ENCODE measurements at places on chromosomes 12 and 14.

DNA sequence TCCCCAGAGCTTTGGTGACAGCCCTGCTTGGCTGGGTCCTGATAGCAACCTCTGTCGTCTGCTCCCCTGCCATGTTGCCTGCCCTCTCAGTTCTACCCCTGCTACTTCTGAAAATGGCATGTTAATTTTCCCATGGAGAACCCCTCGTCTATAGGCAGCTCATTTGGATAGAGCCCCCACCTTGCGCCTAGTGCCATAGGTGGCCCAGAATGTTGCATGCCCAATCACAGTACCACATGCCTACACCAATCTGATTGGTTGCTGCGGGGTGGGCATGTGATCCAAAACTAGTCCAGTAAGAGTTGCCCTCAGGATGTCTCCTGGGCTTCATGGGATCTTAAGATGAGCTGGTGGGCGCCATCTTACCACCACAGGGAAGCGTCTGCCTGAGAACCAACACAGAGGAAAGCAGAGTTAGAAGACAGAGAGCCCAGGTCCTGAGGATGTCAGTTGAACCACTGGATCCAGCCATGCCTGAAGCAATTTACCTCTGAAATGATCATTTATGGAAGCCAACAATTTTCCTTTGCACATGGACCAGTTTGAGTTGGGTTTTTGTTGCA, 85.7 kb downstream of the PAPOLA start:
- DNase-seq = peak; percentile 87

- DNase-seq = no peak
Measured at GRCh38 chr14:94341656-94342333, 18.7 kb upstream of the SERPINA6 start.

- DNase-seq = no peak
Measured at GRCh38 chr12:57173089-57173488, 25.7 kb upstream of the LRP1-AS start.

- no peak for DNase-seq
Measured at GRCh38 chr12:15562263-15562662, 226.9 kb downstream of the EPS8 start.

- DNase-seq = no peak
Measured at GRCh38 chr12:82605115-82605514, 81.6 kb upstream of the TMTC2 start.

DNA sequence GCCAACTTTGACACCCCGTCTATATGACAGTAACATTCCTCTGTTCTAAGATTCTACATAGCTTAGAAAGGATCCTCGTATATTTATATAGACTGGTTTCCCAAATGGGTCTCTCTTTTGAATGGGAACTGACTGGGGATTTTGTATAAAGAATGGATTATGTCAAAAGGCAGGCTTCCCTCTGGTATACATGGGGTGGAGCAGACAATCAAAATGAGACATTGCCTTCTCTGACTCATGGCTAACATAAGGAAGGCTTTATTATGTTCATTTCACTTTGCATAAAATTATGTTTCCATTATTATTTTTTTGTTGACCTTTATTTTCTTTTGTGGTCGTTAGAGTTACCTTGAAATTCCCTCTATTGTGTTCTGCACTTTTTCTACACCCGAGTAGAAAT, 211.1 kb downstream of the ALG10B start:
- DNase-seq = no peak

DNA sequence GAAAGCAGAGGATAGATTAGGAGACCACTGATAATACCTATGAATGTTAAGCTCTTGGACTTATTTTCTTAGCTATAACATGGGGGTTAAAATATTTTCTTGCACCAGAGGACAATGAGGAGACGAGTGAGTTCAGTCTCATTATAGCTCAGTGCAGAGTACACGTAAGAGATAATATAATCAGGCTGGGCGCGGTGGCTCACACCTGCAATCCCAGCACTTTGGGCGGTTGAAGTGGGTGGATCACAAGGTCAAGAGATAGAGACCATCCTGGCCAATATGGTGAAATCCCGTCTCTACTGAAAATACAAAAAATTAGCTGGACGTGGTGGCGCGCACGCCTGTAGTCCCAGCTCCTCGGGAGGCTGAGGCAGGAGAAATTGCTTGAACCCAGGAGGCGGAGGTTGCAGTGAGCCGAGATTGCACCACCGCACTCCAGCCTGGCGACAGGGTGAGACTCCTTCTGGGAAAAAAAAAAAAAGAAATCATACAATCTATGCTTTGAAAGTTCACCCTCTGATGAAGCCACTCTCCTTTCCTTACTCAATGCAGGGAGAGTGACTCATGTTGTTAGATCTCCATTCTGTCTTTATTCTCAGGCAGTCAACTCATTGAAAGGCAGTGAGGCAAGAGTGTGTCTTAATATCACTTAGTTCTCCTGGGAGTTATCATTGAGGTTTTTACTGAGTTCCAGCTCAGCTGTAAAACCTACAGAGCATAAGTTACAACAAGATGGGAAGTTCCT, 134.2 kb downstream of the SYNE2 start:
- no peak for DNase-seq

DNA sequence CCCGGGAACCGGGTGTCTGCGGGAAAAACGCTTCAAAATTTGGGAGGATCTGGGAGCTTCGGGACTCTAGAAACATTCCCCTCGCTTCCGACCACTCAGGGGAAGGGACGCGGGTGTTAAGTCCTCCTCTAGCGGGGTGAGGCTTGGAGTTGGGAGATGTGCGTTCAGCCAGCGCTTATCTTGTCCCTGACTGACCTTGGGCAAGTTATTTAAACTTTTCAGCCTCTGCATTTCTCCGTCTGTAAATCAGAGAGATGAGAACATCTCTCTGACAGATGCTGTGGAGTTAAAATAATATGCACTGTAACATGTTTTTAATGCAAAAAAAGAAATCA, 76.9 kb upstream of the ANO4 start:
- no peak for DNase-seq

- DNase-seq = no peak
Measured at GRCh38 chr12:76216585-76217472, 131.4 kb downstream of the BBS10 start.

DNA sequence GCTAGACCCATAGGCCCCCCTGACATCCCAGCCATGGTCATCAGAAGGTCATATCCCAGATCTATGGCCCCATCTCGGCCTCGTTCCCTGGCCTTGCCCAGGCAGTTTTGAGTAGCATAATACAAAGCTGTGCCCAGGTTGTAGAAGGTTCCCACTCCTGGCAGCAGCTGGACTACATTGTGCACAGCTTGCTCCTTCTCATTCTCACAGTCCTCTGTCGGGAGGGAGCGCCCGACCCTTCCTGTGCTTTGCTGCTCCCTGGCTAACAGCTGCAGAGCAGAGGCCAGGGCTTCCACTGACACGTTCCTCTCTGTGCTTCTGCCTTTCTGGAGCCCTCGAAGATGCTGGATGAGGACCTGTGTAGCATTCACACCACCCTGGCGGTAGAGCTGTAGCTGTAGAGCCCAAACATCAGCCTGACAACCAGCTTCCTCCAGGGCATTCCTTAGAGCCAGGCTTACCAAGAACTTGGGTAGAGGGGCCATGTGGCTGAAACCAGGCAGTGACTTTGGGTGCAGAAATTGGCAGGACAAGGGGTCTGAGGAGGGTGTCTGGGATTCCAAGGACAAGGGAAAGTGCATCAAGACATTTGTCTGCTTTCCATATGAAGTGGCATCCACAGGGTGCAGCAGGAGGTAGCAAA, 1.0 kb downstream of the APOF start:
- DNase-seq = no peak

DNA sequence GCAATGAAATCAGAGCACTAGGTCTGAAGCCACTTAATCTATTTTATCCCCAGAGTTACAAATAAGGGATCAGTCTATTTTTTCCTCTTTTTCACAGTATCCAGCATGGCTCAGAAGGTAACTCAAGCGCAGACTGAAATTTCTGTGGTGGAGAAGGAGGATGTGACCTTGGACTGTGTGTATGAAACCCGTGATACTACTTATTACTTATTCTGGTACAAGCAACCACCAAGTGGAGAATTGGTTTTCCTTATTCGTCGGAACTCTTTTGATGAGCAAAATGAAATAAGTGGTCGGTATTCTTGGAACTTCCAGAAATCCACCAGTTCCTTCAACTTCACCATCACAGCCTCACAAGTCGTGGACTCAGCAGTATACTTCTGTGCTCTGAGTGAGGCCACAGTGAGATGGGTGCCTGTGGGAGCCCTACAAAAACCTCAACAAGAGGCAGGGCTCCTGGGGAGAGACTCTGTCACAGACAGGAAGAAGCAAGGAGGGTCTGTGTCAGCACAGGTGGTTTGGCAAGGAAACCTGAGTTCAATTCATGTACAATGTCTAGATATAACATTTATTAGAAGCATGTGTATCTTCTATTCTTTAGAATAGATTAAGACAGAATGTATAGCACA, 334.3 kb upstream of the OR4E1 start:
- no peak for DNase-seq

DNA sequence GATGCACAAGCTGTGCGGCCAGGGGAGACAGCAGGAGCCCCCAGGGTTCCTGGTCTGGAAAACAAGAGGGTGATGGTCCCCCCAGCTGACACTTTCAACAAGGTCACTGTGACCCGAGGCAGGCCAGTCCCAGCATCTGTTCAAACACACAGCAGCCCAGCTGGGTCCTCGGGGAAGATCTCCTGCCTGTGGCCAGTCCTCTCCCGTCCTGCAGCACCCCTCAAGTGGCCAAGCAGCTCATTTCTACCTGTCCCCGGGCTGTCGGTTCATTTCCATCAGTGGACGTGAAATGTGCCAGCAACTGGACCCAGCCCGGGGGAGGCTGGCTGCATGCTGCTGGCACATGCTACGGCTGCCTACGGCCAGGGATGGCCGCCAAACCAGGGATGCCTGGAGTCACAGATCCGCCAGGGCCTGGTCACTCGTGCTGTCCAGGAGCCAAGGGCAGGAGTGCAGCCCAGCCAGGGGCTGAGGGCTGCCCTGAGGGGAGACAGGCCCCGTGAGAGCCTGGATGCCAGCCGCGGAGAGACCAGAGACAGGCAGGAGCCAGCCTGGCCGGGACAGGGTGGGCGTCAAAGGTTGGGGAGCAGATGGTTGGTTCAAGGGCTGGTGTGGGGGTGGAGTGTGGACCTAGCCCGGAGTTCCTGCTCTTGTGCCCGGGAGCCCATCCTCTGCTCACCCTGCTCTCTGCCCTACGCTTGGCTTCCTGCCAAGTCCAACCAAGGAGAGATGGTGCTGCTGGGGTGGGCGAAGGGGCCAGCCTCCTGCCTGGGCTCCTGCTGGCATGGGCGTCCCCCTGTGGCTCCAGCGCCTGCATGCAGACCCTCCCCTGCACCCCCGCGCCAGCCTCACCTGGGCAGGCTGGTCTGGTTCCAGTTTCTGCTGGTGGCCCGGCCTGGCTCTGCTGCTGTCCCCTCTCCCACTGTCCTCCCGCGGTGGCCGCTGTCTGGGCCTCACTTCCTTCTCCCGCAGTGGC, 143.8 kb downstream of the ADGRD1 start:
- no peak for DNase-seq

DNA sequence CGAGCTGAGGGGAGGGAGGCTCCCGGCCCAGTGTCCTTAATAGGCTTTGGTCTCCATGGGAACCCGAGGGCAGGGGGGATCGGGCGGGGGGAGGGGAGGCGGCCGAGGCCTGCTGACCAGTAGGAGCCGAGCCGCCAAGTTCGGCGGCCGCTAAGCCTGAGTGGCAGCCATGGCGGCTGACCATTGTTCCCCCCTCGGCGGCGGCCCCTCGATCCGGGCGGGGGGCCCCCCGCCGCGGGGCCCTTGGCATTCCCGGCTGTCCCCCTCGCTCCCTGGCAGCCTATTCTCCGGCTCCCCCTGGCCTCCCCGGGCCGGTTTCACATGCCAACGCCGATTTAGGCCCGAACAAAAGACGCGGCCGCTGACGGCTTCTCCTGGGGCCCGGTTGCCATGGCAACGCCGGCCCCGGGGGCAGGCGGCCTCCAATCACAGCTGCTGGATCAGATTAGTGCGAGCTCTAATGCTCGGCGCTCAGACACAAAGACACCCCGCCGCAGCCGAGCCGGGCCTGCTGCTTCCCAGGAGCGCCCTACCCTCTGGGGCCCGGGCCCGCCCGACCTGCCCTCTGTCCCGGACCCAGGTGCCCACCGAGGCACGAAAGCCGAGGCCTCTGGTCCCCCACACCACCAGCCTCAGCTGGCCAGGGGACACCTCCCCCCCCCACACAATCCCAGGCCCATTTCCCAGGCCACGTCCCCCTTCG, 7.3 kb downstream of the MSI1 start:
- DNase-seq = no peak

GRCh38 chr14:101179691-101180211, 276.2 kb upstream of the RTL1 start:
- DNase-seq = peak; percentile 58

GRCh38 chr14:23661542-23661941, 25.4 kb downstream of the DHRS2 start:
- peak; percentile 34 for DNase-seq

GRCh38 chr12:95593266-95593871, 42.1 kb upstream of the USP44 start:
- DNase-seq = no peak

DNA sequence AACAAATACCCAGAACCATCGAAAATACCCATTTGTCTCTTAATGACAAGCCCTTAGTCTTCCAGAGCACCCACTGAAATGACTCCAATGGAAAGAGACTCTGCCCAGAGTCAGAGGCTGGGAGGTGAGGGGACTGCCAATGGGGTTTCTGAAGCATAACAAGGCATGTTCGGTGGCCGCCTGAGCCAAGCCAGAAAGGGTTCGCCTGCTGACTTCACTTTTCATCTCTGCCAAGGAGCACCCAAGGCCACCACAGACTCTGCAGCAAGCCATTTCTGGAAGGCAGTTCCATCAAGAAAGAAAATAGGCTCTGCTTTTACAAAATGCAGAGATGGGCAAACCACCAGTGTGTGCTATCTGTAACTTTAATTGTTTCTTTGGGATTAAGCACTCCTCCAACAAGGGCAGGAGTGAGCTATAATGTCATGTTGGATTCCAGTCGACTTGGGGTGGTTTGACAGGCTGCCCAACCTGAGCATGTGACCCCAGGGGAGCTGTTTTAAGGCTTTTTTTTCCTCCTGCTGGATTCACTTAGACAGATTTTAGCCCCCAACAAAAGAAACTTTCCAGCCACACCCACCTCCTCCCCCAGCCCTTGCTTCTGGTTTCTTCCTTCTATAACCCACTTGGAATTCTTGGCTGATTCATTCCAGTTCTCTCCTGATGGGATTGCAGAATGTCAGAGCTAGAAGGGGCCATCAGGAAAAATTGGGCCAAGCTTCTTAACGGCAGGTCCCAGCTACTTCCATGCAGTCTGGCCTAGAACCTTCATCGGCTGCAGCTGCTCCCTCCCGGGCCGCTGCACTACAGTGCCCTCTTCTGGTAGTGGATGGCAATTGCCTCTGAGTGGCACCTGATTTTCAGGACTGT, 24.1 kb downstream of the CKAP4 start:
- DNase-seq = no peak

DNA sequence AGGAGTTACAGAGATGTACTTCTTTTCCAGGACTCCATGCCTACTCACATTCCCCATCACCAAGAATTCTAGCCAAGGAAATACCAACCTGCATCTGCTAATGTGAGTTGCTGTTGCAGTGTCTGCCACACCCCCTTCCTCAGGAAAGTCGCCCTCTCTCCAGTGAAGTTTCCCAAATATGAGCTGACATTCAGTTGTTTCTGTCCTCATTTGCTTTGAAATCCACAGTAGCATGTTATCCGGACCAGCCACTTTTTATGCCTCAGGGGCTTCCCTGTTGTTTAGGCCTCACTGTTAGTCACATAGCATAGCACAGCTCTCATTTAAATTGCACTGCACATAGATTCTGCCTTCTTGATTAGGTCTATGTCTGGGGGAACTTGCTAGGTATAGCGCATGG, 212.4 kb downstream of the EGLN3 start:
- DNase-seq = no peak

Measured in vagina (tissue), 2 donors.